Thyroid gland (tissue), 4 donors: ENCODE measurements at places on chromosomes 13 and 19. TPM values are rescaled to one million over a fixed set of nuclear protein-coding genes. Genes with fewer than 3 reads are reported as not detected.
A peak's percentile ranks its signal among the peaks of the same experiment; 100 is the strongest.

SIGLEC14 gene
- total RNA-seq, result not detected

CYP2F1 gene
- not detected for total RNA-seq

SIGLECL1 gene
- not detected for total RNA-seq

FOSB gene
- total RNA-seq, result 1.6 TPM

PRR36 gene
- total RNA-seq, result 0.13 TPM

CLDND2 gene
- total RNA-seq, result not detected

PEG3 gene
- total RNA-seq, result 24.1 TPM

CCDC8 gene
- total RNA-seq, result 28.3 TPM

VAV1 gene
- 2.3 TPM for total RNA-seq

GARRE1 gene
- 32.2 TPM for total RNA-seq

DNA sequence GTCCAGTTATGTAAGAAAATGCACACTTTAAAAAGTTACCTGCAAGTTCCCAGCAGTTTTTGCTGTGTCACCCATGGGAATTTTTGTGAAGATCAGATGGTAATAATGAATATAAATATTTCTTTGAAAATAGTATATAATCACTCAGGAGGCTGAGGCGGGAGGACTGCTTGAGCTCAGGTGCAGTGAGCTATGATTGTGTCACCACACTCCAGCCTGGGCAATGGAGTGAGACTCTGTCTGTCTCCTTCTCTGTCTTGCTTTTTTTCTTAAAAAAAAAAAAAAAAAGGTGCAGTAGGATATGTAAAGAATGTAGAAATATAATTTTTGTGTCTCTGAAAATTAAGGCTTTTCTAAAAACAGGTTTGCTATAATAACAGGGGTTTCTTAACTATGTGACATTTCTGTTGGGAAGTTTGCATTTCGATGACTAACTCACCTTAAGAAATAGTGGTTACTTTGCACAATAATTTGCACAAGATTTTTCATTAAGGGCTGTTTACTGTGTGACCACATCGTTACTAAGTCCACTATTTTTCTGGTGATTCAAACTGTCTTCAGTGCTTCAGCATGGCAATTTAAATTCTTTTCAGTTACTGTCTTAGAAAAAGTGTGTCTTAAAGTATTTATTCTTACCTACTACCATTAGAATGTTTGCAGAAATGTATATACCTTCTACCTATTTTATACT is 37.3 kb downstream of the DNAJC3 start:
- DNase-seq, result no peak
- H3K27me3 ChIP-seq, result no peaks in the 10 kb centered on the region
- no peaks in the 10 kb centered on the region for H3K4me1 ChIP-seq
- peaks cover 16% of the 10 kb centered on the region for H3K36me3 ChIP-seq

GRCh38 chr13:71659404-71659803 is 207.6 kb downstream of the DACH1 start:
- no peak overlapping the region for H3K4me3 ChIP-seq
- H3K27ac ChIP-seq, result no peak overlapping the region
- no peak for DNase-seq
- no peaks in the 10 kb centered on the region for H3K4me1 ChIP-seq
- no peaks in the 10 kb centered on the region for H3K27me3 ChIP-seq

- no peaks in the 10 kb centered on the region for H3K4me1 ChIP-seq
- peak; percentile 47 for DNase-seq
- H3K36me3 ChIP-seq, result peaks cover 19% of the 10 kb centered on the region
- no peak overlapping the region for H3K27ac ChIP-seq
- H3K4me3 ChIP-seq, result no peak overlapping the region
These were observed 20.0 kb downstream of the XRCC1 start for GRCh38 chr19:43555185-43555770.

DNA sequence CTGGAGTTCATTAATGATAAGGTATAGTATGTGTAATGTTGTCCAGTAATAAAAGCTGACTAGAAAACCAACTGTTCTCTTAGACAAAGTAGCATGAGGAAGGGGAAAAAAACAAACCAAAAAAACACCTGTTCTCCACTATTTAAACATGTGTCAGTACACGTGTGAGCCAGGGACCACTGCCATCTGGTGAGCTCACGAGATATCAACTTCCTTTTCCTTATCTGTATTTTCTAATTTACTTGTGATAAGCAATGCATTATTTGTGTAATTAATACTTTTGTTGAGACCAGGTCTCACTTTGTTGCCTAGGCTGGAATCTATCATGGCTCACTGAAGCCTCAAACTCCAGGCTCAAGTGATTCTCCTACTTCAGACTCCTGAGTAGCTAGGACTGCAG is 4.3 kb upstream of the SIX5 start:
- no peaks in the 10 kb centered on the region for H3K27me3 ChIP-seq
- no peak overlapping the region for H3K4me3 ChIP-seq
- peaks cover 19% of the 10 kb centered on the region for H3K36me3 ChIP-seq

DNA sequence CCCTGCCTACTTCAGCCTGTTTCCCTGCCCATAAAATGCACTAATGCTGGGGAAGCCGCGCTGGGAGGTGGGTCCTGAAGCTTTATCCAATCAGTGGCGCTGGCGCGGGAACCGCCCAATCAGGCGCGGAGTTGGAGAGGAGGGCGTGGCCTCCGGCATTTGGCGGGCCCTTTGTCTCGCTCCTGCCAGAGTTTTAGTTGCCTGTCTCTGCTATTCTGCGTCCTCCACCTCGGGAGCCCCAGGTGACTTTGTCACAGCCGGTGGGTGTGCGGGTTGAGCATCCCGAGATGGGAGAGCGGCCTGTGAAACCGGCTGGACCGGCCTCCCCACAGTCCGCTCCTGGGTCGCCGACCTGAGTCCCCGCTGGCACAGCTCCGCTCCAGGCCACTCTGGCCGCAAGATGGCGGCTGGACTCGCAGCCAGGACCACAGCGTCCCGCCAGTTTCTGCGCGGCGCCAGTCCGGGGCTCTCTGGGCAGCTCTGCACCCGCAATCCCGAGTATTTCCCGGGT is 30.7 kb upstream of the ZNF429 start:
- H3K4me1 ChIP-seq, result peaks cover 4% of the 10 kb centered on the region
- no peaks in the 10 kb centered on the region for H3K36me3 ChIP-seq
- no peak overlapping the region for H3K27ac ChIP-seq
- peak overlapping the region; percentile 31 for H3K4me3 ChIP-seq

GRCh38 chr13:67292886-67293285 is 62.8 kb upstream of the PCDH9 start:
- H3K4me3 ChIP-seq, result no peak overlapping the region
- no peak overlapping the region for H3K27ac ChIP-seq
- H3K27me3 ChIP-seq, result no peaks in the 10 kb centered on the region
- no peaks in the 10 kb centered on the region for H3K4me1 ChIP-seq
- no peaks in the 10 kb centered on the region for H3K36me3 ChIP-seq
- DNase-seq, result no peak

DNA sequence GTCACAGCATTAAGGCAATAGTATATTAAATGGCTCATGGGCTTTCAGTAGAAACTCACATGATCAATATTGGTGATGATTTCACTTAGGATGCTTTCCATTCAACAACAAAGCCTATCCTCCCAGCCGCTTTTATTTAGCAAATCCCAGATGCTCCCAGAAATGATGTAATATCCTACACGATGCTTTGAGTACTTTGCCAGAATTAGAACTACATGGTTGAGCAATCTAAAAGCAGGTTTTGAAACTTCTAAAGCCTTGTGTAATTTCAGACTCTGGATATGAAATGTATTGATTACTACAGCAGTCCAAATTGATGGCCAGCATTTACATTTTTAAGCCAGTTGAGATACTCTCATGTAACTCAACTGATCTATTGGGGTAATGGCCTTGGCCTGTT is 13.6 kb downstream of the DLEU7 start:
- no peaks in the 10 kb centered on the region for H3K27me3 ChIP-seq
- no peak overlapping the region for H3K27ac ChIP-seq
- H3K4me3 ChIP-seq, result no peak overlapping the region
- no peak for DNase-seq

GRCh38 chr19:34484328-34484727 is 2.8 kb downstream of the WTIP start:
- H3K4me3 ChIP-seq, result no peak overlapping the region
- H3K36me3 ChIP-seq, result no peaks in the 10 kb centered on the region
- DNase-seq, result no peak

GRCh38 chr19:5957170-5957569 is 20.8 kb downstream of the RANBP3 start:
- DNase-seq, result no peak
- no peak overlapping the region for H3K4me3 ChIP-seq
- peaks cover 67% of the 10 kb centered on the region for H3K4me1 ChIP-seq

- DNase-seq, result no peak
These were observed 21.8 kb downstream of the ALOX5AP start for GRCh38 chr13:30757026-30757742.

DNA sequence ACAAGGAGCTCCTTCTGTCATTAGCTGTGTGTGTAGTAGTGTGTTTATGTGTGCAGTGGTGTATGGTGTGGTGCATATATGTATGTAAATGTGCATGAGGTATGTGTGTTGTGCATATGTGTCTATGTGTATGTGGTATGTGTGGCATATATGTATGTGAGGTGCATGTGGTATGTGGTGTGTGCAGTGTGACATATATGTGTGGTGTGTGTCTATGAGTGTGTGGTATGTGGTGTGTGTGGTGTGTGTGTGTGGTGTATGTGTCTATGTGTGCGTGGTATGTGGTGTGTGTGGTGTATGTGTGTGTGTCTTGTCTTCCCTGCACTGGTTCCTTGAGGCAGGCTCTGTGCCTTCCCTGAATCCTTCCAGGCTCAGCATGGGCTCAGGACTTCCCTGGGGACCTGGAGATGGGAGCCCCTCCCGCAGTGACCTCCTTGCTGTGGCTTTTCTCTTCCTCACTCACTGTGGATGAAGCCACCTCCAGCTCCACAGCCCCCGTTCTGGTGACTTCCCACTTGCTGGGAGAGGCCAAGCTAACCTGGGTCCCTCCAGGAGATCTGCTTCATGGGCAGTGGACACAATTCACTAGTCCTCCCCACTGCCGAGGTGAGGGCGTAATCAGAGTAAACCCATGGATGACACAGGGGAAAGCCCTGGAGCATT is 64.2 kb downstream of the CCDC70 start:
- H3K27me3 ChIP-seq, result no peaks in the 10 kb centered on the region
- H3K27ac ChIP-seq, result no peak overlapping the region
- no peak overlapping the region for H3K4me3 ChIP-seq
- DNase-seq, result no peak

GRCh38 chr13:87128036-87128435 is 543.1 kb upstream of the SLITRK5 start:
- no peak for DNase-seq
- no peak overlapping the region for H3K27ac ChIP-seq
- H3K36me3 ChIP-seq, result no peaks in the 10 kb centered on the region

GRCh38 chr13:44648392-44649103 is 72.4 kb upstream of the TSC22D1 start:
- no peaks in the 10 kb centered on the region for H3K4me1 ChIP-seq
- H3K4me3 ChIP-seq, result no peak overlapping the region
- H3K27me3 ChIP-seq, result no peaks in the 10 kb centered on the region
- no peak overlapping the region for H3K27ac ChIP-seq
- H3K36me3 ChIP-seq, result no peaks in the 10 kb centered on the region

DNA sequence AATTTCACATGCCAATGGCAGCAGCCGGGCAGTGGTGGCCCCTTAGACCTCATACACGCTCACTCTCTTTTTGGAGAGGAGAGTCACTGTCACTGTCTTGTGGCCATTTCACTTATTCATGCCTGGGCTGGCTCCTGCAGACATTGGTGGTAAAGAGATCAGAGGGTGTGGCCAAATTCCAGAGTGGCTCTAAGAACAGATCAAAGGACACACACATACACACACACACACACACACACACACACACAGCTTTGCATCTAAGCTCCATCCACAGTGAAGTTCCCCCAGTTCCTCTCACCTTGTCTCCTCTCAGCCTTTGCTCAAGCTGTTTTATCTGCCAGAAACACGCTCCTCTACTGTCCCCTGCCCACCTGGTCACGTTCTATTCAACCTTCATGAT is 46.5 kb upstream of the KPNA3 start:
- no peaks in the 10 kb centered on the region for H3K4me1 ChIP-seq
- H3K27ac ChIP-seq, result no peak overlapping the region
- no peaks in the 10 kb centered on the region for H3K36me3 ChIP-seq
- H3K4me3 ChIP-seq, result no peak overlapping the region
- no peaks in the 10 kb centered on the region for H3K27me3 ChIP-seq
- no peak for DNase-seq

DNA sequence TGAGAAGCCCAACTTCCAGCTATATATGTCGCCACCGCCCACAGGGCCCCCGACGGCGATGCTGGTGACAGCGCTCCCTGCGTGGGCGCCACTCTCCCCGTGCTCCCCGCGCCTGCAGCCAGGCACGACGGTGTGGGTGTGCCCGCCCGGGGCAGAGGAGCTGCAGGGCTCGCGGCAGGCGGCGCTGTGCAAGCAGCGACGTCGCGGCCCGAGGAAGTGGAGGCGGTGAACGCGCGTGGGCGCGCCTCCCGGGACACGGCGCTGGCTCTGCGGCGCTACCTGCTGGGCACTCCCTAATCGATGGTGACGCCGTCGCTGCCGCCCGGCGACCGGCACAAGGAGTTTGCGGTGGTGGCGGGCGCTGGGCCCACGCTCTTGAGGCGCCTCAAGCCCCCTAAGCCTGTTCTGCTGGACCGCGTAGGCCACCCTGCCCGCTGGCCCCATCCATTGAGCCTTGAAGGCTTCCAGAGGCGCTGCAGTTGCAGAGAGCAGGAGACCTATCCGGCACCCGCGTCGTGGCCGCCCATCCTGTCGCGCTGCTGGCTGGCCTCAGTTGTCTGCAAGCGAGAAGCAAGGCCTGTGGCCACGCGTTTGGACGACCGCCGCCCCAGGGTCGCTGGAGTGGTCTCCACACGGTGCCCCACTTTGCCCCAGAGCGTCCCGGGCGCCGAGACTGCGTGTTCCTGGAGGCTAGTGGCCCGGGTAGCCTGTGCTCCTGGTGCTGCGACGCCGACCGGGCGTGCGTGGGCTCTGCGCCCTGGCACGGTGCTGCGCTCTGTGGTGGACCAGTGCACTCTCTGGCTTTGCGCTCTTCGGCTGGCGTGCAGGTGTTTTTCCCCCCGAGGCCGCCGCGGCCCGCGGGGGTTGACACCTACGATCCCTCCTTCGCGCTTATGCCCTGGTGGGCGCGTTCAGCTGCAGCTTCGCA is 23.1 kb downstream of the LRFN3 start:
- peaks cover 7% of the 10 kb centered on the region for H3K27me3 ChIP-seq
- peak; percentile 12 for DNase-seq
- H3K36me3 ChIP-seq, result no peaks in the 10 kb centered on the region
- no peak overlapping the region for H3K27ac ChIP-seq
- H3K4me1 ChIP-seq, result peaks cover 9% of the 10 kb centered on the region

- peaks cover 14% of the 10 kb centered on the region for H3K36me3 ChIP-seq
- H3K27me3 ChIP-seq, result no peaks in the 10 kb centered on the region
- H3K27ac ChIP-seq, result no peak overlapping the region
- H3K4me3 ChIP-seq, result no peak overlapping the region
These were observed 47.8 kb upstream of the C13orf46 start for GRCh38 chr13:114021464-114022308.
